ENCODE measurements at places on chromosomes 6 and 20.

DNA sequence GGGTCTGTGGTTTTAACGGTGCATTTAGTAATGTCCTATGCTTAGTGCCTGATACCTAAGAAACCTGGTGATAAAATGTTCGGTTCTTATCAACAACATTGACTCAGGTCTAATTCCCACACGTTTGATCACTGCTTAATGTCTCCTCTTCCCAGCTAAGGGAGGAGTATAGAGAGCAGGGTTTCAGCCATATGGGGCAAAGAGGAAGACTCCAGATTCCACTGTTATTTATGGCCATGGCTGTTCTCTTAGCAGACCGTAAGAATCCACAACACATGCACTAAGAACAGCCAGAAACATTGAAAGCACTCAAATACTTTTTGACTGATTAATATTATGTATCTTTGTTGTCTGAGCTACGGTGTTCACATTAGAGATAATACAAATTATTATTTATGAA is 112.1 kb downstream of the BCAS1 start:
- no peak for DNase-seq

- no peak for DNase-seq
These were observed 476 bp upstream of the TP53RK start for GRCh38 chr20:46689754-46690085.

DNA sequence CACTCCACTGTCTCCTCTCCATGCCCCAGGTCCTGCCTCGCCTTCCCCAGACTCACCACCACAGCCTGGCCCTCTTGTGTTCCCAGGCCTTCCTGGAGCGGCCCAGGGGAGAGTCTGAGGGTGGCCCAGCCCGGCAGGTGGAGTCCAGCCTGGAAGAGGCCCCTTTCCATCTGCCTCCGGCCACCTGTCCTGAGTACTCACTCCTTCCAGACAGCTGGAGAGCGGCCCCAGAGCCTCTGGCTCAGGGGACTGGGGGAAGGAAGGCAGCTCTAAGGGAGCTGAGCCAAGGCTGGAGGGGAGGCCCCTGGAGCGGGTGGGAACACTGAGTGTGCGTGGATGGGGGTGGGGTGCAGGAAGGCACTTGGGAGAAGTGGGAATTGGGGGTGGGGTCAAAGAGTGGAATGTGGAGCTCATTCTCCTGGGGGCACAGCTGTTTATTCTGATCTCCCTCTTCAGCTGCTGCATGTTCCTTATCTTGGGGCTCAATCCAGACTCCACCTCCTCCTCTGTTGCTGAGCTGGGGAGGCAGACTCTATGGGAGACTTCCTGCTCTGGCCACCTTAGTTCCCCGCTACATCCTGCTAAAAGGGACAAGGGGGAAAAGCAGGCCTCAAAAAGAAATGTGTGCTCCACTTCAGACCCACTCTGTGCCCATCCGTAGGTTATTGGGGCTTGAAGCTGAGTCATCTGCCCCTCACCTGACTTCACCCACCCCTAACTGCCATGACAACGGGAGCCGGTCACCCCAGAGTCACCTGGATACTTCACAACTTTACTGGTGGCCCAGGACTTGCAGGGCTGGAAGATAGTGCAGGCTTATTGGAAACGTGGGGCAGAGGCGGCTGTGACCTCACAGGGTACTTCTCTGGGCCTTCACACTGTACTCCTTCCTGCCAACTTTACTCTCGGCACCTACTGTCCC is 19.5 kb upstream of the TAF8 start:
- no peak for DNase-seq

- no peak for DNase-seq
These were observed 96.4 kb downstream of the IRF4 start for GRCh38 chr6:487956-488355.

- DNase-seq, result no peak
These were observed 223.1 kb downstream of the PHF3 start for GRCh38 chr6:63858691-63859090.

DNA sequence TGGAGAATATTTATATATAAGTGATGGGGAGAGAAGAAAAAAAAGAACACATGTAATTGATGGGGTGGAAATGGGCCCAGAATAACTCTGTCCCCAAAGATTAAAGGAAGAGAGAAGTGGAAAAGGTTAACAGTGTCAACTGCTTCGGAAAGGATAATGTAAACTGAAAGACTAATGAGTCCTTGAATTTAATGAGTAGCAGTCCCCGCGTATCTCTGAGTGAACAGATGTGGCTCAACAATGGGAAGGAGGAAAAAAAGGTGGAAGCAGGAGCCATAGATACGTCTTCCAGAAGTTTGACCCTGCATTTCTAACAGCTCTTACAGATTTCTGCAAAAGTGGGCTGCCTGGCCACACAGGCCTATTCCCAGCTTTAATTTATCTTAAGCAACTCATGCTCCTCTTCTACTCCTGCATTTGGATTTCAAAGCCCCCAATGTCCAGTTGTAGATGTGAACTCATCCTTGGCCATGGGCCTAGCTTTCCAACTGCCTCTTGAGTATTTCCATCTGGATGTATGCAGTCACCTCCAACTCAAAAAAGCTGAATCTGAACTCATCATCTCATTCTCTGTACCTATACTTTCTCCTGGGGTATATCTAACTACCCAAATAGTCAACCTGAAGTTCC is 61.3 kb downstream of the DST start:
- DNase-seq, result no peak

DNA sequence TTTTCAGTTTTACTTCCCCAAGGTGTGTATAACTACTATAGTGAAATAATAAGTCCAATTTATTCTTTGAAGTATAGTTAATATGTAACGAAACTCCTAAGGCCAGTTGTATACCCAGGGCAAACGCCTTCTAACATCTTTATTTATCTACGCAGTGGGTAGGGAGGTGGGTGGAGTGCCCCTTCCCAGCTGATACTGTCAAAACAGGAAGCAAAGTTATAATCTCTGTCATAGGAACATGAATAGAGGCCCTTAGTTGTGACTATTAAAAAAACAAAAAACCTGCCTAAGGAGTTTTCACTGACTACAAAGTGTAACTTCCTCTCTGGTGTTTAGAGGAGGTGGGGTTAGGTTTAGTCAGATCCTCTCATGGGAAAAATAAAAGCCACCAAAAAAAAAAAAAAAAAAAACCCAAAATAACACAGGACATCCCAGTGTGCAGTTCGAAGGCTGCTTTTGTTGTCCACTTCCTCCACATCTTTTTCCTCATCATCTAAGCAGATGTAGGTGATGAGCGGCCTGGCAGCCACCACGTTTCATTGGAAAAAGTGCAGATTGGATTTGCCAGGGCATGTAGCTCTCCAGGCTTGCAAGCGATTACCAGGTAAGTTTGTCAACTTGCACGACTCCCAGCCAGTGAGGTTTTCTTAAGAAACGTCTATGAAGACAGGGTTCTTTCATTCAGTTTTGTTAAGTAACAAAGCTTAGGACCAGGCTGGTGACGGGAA is 58.7 kb downstream of the UTRN start:
- DNase-seq, result no peak

DNA sequence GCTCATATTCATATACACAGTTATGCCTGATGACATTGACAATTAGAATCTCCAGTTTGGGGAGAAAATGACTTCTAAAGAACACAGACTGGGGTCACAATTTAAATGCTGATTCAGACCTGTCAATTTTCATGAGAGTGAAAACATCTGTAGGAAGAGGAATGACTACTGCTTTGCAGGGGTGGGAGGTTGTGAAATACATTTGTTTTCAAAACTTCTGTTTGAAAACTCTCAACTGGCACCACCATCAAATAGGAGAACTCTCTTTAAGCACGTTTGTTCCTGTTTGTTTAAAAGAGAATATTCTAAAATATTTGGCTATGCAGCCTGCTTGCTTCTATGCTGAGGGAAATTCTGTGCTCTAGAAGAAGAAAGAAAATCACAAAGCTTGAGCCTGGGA is 50.8 kb upstream of the ADGRF5 start:
- no peak for DNase-seq

Data from fibroblast of skin of back (primary cell).